T-cell (primary cell): ENCODE measurements at places on chromosomes 13 and 19. TPM values are rescaled to one million over a fixed set of nuclear protein-coding genes. Genes with fewer than 3 reads are reported as not detected.
A peak's percentile ranks its signal among the peaks of the same experiment; 100 is the strongest.

DNA sequence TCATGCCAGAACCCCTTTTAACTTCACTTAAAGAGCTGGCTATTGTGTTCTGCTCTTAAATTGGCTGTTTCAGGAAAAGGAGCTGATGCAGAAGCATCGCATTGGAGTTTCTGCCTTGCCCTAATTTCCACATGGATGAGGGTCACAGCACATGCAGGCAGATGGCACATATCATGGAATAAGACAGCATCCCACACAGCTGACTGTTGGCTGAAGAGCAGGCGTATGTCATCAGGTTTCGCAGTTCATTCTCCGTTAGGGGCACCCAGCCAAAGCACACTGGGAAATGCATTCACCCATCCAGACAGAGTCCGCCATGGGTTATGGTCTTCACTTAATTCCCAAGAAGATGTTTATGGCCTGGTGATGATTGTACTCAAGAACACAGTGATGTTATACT is 572.5 kb downstream of the LIG4 start:
- no peak for DNase-seq

- DNase-seq = no peak
Measured at GRCh38 chr13:23792680-23793079, 96.5 kb downstream of the MIPEP start.

DNA sequence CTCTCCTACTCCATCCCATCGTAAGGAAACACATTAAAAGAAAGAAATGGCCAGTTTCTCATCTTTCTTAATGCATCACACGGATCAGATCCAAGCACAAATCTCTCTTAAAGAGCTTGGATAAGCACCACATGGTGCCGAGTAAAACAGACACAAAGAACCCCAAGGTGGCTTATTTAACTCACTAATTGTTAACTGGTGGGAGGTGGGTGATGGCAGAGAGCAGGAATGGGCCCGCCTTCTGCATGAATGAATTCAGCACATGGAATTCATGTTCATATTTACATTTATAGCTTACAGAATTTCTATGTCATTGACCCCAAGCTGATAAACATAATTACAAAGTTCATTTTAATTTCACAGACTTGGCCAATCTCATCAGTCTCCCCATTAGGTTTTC is 89.9 kb downstream of the MZT1 start:
- DNase-seq = no peak

The OR7D2 gene
- total RNA-seq = 1.6 TPM

DNA sequence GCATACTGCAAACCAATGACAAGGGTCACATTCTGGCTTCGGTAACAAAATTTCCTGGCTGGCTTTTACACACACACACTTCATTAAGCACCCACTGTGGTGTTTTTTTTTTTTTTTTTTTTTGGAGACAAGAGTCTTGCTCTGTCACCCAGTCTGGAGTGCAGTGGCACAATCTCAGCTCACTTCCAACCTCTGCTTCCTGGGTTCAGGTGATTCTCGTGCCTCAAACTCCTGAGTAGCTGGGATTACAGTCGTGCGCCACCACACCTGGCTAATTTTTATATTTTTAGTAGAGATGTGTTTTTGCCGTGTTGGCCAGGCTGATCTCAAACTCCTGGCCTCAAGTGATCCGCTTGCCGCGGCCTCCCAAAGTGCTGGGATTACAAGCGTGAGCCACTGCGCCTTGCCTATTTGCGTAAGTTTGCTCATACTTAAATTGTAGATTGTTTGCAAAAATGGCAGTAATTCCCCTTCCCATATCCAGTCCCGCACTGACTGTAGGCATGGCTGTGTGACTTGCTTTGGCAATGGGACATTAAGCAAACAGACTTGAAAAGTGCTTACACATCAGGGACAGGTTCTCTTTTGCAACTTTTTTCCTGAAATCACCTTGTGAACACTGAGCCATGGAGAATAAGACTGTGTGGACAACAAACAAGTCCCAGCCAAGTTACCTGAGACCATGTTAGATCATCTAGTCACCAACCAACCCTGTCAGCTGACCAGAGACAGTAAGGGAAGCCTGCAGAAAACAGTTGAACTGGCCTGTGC is 42.1 kb upstream of the EBPL start:
- no peak for DNase-seq

GRCh38 chr19:43622956-43623355 is 3.5 kb upstream of the ZNF428 start:
- DNase-seq = no peak

The LRFN3 gene
- total RNA-seq = 10.9 TPM

- DNase-seq = no peak
Measured at GRCh38 chr13:100051070-100051469, 37.8 kb upstream of the PCCA start.

- no peak for DNase-seq
Measured at GRCh38 chr13:105240371-105240770, 1295.1 kb downstream of the EFNB2 start.

DNA sequence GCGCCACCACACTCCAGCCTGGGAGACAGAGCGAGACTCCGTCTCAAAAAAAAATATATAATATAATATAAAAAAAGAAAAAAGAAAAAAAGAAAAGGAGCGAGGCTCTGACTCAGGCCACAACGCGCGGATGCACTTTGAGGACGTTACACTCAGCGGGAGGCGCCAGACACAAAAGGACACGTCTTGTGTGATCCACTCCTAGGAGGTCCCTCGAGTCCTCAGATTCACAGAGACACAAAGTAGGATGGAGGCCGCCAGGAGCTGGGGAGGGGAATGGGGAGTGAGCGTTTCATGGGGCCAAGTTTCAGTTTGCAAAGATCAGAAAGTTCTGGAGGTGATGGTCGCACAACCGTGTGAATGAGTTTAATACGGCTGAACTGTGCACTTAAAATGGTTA is 8.5 kb upstream of the ABHD17A start:
- DNase-seq = no peak

- DNase-seq = no peak
Measured at GRCh38 chr19:46975925-46976782, 43.5 kb upstream of the NPAS1 start.

DNA sequence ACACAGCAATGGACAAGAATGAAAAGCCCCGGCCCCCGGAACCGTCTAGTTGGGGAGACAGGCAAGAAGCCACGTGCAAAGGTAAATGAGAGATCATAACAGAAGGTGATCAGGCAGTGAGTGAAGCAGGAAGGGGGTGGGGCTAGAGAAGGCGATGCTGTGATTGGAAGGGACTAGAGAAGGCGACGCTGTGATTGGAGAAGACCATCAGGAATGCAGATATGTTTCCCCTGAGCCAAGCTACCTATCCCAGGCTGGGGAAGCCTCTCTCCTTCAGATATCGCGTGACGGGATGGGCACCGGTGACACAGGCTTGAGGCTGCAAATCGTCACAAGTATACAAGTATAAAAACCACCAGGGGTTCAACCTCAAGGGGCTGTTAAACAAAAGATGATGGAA is 21.8 kb downstream of the DCAF15 start:
- peak; percentile 30 for DNase-seq

GRCh38 chr13:79802389-79803085 is 321.6 kb downstream of the NDFIP2 start:
- DNase-seq = no peak

DNA sequence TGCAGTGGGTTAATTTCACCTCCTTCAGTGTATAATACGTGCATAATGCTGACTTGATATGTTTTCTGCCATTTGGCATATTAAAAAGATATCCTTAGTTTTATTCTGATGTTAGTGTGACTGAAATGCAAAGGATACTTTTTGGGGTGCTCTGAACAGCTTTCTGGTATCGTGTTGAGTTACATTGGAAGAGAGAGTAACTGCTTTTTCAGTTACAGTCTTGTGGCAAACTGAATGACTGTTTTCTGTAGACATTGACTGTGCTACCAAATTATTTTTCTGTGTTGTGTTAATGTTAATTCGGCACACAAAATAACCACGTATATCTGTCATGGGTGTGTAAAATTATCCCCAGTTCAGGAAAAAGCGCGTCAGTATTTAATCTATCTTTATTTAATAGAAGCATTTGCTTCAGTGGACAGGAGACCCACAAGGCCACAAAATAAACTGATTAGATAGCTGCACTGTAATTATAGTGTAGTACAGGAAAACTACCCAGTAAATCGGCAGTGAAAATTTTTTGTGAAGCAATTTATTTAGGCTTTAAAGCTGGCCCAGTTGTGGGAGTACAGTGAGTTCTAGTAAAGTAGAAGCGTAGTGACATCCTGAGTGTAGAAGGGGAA is 2.5 kb downstream of the URI1 start:
- no peak for DNase-seq
